Occipital lobe (tissue), 3 donors: ENCODE measurements at places on chromosomes 11 and 22.

GRCh38 chr11:75105462-75105925 lies 8.8 kb upstream of the OR2AT4 start:
- no peak for DNase-seq

DNA sequence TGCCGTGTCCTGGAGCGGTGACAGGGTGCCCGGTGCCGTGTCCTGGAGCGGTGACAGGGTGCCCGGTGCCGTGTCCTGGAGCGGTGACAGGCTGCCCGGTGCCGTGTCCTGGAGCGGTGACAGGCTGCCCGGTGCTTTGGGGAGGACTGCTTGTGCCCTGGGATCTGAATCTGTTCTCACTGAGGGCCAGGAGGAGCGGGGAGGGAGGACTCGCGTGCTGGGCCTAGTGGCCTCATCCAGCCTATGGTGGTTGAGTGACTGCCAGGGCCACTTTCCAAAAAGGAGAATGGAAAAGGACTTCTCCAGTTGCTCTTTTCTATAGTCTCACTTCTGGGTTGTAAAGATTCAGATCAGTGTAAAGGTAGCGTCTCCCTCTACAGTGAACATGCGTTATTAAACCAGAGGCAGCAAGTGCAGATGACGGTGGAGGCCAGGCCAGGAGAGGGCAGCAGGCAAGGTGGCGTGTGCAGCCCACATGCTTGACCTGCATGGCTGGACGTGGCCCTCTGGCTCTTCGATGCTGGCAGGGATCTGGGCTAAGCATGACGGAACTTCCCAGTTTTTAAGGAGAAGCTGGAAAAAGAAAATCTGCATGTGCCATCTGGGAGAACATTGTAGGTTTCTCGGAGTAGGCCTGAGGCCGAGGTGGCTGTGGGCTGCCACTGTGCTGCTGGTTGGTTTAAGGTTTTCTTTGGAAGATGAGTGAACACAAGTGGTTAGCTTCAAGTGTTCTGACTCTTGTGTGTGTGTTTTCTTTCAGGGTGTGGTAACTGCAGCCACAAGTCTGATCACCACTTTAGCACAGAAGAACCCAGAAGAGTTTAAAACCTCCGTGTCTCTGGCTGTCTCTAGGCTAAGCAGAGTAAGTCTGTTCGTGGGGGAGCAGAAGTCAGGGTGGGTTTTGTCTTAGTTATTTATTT lies 55.0 kb downstream of the AP2A2 start:
- no peak for DNase-seq

GRCh38 chr11:33045551-33046255 lies 6.3 kb downstream of the TCP11L1 start:
- DNase-seq = no peak

- DNase-seq = no peak
Measured at GRCh38 chr11:64241491-64242374, 838 bp downstream of the FKBP2 start.

DNA sequence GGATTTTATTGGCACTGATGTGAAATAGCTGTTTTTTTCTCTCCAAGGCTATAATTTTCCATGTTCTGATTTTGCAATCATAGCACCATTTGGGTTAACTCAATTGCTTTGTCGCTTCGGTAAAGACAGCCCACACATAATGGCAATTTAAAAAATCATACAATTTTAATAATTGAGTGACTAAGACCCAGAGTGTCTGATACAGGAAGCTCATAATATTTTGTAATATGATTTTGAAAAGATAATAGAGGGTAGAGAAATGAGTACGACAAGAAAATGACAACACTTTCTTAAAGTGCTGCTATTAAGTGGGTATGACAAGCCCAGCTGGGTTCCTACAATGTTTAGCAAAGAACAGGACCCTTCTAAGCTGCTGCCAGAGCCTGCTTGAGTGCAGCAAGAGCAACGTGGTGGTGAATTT lies 439.1 kb downstream of the METTL15 start:
- DNase-seq = no peak

DNA sequence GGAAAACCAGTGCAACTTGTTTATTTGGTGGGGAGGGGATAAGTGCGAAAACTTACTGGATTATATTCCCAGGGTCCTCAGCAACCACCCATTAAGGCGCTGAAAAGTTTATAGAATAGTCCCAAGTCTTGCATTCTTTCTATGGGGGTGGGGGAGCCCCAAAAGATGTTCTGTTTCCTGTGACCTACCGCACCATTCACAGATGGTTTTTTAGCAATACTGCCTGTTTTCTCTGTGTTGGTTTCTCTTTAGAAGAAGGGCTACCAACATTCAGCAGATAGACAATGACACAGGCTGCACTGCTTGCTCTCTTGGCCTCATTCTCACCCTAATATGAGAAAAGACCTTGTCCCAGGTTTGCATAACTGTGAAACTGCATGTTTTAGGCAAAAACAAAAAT lies 86.5 kb downstream of the FAM76B start:
- no peak for DNase-seq

- no peak for DNase-seq
Measured at GRCh38 chr11:112106070-112106469, 19.4 kb downstream of the SDHD start.

- no peak for DNase-seq
Measured at GRCh38 chr22:28328756-28329155, 350.9 kb downstream of the TTC28 start.

GRCh38 chr11:43576803-43577521 lies 103.6 kb upstream of the HSD17B12 start:
- DNase-seq = no peak

- peak; percentile 75 for DNase-seq
Measured at GRCh38 chr11:65558002-65558929, at the start of gene LTBP3. Gene LTBP3 (minus strand): TSS chr11:65558359. CDS start chr11:65557959, 400 bp downstream.

- DNase-seq = no peak
Measured at GRCh38 chr22:47411006-47411405, 648.6 kb downstream of the TBC1D22A start.

- no peak for DNase-seq
Measured at GRCh38 chr11:80155412-80156017, 714.7 kb upstream of the TENM4 start.

DNA sequence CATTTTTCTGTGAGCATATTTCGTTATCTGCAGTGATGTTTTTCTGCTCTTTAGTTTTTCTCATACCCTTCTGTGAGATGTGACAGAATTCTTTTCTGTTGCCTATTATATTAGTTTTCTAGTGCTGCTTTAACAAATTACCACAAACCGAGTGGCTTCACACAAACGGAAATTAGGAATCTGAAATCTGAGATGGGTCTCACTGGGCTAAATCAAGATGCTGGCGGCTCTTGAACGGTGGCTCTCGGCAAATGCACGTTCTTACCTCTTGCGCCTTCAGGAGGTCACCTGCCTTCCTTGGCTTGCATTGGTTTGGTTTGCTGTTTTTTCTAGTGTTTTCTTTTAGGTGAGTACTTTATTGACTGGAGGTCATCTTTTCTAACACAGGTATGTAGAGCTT lies 13.0 kb downstream of the ZBED4 start:
- DNase-seq = no peak

DNA sequence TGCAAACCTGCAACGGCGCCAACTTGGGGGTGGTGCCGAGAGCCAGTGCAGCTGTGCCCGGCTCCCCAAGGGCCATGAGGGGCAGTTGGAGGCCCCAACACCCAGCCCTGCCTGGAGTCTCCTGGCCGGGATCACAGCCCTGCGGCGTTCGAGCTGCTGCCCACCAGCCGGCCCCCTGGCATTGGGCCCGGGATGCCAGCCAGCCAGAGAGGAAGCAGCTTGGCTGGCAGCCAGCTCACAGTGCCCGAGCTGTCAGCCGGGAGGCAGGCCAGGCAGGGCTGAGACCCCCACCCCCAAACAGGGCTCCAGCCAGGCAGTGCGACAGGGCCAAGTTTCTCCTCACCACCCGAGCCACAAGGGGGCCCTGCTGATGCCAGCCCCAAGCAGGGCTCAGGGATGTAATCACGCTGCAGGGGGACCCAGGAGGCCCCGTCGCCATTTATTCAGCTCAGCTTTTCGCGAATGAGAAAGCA lies 26.0 kb upstream of the TCF20 start:
- peak; percentile 61 for DNase-seq

GRCh38 chr11:75245356-75246005 lies 4.9 kb downstream of the TPBGL start:
- no peak for DNase-seq

DNA sequence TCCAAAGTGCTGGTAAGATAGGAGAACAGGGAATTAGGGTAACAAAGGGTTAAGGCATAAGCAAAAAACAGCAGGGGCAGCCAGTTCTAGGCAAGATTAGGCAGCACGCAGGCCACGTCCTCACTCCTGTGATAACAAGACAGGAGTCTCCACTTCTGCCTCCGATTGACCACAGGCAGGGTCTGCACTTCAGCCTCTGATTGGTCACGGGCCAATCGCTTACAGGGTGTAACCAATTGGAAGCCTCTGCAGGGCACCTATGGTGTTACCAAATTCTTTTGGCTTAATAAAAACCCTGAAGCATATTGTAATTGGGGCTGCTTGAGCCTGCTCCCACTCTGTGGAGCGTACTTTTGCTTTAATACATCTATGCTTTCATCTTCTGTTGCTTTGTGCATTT lies 12.2 kb upstream of the GSTP1 start:
- no peak for DNase-seq

GRCh38 chr11:131483453-131483852 lies 113.0 kb downstream of the NTM start:
- no peak for DNase-seq

DNA sequence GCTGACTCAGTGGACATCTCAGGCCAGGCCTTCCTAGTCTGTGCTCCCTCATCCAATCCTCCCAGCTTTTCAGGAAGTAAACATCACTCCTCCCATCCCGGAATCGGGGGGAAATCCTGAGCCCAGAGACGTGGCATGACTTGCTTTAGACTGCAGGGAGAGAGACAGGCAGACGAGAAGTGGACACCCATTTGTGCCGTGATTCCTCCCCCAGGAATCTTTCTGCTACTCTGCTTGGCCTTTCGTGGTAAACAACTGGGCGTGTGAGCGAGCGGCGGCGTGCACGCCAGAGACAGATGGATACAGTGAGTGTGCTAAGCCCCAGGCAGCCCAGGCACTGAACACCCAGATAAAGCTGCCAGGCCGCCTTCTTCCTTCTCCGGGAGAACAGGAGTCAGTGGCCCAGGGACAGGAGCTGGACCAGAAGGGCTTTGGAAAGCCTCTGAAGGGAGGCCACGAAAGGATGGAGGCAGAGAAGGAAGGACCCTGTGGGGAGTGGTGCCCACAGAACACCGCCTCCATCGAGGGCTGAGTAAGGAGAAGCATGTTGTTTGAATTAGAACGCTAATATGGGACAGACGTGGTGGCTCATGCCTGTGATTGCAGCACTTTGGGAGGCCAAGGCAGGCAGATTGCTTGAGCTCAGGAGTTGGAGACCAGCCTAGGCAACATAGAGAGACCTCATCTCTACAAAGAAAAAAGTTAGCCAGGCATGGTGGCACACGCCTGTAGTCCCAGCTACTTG lies 53.0 kb upstream of the PRR5 start:
- no peak for DNase-seq

DNA sequence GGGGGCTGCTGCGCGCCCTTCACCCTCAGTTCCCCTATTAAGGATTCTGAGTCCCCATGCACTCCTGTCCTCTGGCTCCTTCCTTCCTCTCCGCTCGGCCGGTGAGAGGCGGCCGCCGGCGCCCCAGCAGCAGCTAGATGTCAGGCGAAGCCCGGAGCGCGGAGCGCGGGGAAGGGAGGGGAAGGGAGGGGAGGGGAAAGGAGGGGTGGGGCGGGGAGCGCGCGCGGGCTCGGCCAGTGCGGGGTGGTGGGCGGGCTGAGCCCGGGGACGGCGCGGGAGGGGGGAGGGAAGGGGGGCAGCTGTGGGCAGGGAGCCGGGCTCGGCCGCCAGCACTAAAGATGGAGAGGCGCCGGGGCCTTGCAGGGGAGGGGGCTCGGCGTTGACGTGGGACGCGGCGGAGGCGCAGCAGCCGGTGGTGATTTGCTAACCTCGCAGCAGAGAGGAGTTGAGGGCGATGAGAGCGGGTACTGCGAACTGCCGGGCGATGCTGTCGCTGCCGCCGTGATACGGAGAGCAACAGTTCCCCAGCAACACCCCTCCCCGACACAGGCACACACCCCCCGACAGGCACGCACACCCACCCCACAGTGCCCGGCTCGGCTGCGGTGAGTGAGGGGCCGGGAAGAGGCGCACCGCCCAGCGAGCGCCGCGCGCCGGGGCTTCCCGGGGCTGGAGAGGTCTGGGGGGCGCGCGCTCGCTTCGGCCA lies at the start of gene ZBTB16:
ZBTB16 (plus strand) TSS at position 434 of the 706 bp plus-strand sequence. CDS start 3,590 bp downstream, outside the sequence.
- peak; percentile 93 for DNase-seq

- peak; percentile 91 for DNase-seq
Measured at GRCh38 chr11:64181506-64182411, 4.2 kb upstream of the STIP1 start.

DNA sequence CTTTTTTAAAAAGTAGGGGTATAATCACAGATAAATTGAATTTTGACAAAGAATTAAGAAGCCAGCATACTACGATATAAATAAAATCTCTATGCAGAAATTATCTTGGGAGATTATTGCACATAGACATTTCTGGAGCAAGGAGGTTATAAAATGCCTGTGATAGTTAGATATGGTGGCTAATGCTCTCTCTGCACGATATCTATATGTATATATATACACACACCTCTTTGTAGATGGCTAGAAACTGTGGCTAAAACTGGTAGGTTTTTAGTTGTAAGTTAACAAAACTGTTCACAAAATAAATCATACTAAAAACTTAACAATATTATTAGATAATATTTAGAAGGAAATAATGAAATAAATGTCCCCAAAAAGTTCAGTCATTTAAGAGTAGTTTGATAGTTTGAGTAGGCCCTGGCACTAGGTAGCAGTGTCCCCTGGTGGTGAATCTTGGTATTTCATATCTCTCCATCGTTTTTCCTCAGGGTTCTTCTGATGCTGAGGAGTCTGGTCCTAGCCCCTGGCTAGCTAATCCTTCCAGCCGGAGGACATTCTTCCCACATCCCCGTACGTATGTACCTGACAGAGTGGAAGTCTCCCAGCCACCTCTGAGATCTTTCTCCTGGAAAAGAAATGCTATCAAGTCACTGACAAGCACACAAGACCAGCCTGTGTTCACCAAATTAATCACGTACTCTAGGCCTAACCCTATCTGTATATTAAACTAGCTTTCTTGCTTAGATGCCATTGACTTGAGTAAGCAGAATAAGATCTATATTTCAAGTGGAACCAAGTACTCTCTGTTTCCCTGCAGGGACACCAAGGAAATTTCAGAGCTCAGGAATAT lies 32.2 kb downstream of the ART5 start:
- no peak for DNase-seq

DNA sequence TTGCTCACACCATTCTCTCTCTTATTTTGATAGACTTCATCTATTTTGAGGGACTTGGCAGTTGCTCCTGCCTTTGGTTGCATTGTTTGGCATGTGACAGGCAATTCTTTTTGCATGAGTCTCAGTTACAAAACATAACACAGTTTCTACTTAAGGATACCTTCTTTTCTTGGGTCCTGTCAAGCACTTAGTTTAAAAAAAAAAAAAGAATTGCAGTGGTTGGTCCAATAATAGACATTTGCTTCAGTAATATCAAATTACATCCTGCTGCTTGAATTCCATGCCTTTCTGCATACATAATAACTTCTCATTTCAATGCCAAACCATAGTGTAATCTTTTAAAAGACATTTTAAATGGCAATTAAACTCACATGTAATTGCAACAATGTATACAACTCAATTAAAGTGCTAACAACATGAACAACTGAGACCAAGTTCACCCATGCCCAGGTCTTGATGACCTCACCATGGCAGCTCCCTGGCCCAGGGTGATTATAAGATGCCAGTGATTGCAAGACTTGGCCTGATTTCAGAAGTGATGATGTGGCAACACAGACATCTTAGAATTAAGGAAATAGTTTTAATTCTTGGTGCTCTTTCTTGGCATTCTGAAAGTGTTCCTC lies 32.2 kb upstream of the PLET1 start:
- DNase-seq = no peak

GRCh38 chr22:24706054-24706453 lies 68.5 kb downstream of the PIWIL3 start:
- DNase-seq = no peak

- DNase-seq = no peak
Measured at GRCh38 chr22:37269936-37270678, 12.2 kb upstream of the CYTH4 start.
